Left kidney (tissue), 8 donors: ENCODE measurements at places on chromosomes 5 and 9. TPM values are rescaled to one million over a fixed set of nuclear protein-coding genes. Genes with fewer than 3 reads are reported as not detected.

DNA sequence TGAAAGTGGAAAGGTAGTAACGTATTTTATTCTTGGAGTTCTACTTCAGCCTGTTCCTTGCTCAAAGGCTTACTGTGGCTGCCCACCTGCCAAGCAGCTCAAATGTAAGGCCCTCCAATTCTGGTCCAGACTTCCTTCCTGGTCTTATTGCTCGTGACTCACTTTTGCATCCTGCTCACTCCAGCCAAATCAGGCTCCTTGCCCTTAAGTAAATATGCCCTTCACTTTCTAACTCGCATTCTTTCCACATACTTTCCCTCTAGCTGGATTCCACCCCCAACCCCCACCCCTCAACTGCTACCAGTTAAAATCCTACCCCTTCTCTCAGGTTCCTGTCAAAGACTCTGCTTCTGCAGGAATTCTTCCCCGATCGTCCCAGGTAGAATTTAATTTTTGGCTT is 96.6 kb downstream of the GALNT10 start:
- no peak for DNase-seq

DNA sequence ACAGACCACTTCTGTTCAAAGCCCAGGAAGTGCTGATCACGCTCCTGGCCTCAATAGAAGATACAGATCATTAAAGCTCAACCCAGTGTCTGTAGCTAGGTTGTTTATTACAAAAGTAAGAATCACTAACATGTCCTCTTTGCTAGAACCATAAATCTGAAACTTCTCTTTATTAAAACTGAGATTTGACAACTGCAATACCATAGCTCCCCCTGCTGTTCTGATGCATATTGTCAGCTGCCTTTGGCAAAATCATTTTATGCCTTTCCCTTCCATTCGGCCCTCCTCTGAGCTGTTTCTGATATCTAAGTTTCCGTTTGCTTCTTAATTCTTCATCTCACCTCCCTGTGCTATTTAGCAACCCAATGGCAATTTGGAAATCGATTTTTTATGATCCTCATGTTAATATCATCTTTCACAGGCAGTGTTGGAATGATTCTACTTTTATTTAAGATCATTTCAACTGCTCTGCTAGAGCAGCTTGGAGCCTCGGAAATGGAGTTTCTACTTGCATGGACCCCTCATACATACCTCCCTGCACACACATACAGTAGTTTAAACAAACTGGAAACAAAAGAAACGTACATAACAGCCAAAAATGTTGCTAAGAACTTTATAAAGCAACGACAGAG is 998.8 kb downstream of the MAT2B start:
- DNase-seq, result peak; percentile 73

GRCh38 chr9:80797831-80798688 is 891.3 kb downstream of the TLE1 start:
- peak; percentile 80 for DNase-seq

- no peak for DNase-seq
These were observed 205.0 kb downstream of the DOCK8 start for GRCh38 chr9:419571-420171.

DNA sequence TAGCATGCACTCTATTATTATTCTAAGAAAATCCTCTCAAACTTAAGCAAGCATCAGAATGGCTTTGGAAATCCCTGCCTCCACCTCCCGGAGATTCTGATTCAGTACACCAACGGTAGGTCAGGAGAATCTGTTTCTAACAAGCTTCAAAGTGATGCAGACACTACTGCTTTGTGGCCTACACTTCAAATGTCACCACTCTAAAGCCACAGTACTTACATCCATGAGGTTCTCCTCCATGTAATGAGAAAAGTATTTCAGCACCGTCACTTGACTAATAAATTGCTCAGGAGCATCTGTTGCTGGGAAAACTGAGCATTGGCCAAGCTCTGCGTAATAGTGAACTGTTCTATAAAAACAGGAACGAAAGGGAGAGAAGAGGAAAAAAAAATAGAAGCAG is 4.8 kb downstream of the PLK2 start:
- DNase-seq, result no peak

Gene PROB1
- 2.4 TPM for polyA plus RNA-seq

GRCh38 chr9:68964102-68964541 is 49.8 kb downstream of the PRKACG start:
- DNase-seq, result no peak

Gene HSD17B3
- polyA plus RNA-seq, result 1.4 TPM

DNA sequence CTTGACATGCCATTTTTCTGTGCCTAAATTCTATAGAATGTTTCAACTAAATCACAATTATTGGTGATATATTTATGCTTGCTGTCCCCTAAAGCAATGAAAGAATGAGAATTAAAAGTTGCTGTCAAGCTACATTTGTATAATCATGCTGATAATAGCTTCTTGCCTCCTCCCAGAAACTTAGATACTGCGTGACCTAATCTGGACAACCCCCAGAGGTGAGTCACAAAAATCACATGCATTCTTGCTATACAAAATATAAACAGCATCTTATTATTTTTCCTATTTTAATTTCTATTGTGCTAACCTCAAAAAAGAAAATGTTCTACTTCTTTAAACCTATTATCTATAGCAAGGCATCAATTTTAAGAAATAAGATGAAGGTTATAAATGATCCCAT is 995.8 kb upstream of the ACO1 start:
- no peak for DNase-seq

DNA sequence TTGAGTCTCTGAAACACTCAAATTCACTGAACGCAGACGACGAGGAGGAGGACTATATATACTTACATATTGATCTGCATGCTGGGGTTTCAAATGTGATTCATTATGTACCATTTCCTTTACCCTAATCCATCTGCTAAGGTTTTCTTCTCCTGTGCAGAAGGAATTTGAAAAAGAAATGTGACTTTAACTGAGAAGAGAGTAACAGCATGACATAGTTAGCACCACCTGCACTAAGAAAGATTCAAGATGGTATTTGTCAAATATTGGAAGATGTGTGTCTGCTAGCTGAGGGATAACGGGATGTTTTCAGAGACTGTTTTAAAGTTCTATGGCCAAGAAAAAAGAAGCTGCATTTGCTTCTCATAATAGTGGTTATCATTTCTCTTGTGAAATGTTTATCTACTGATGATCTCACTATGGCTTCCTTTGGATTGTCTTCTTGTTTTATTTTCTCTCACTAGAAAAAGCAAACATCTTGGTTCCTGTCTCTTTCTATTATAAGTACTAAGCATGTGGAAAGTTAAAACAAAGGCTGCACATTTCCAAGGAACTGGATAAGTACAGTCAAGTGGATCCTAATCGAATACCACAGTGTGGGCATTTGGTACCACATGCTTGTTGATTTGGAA is 89.8 kb upstream of the TLE4 start:
- no peak for DNase-seq

Gene PAPPA
- 3.5 TPM for polyA plus RNA-seq

GRCh38 chr9:4380406-4380805 is 80.5 kb upstream of the GLIS3 start:
- no peak for DNase-seq

GRCh38 chr5:149609640-149610219 is 28.4 kb downstream of the ARHGEF37 start:
- no peak for DNase-seq

- no peak for DNase-seq
These were observed 92.1 kb downstream of the TLE4 start for GRCh38 chr9:79663878-79664277.

- DNase-seq, result no peak
These were observed 1.1 kb upstream of the TLX3 start for GRCh38 chr5:171307789-171308452.

- DNase-seq, result no peak
These were observed 15.5 kb downstream of the PCDHB15 start for GRCh38 chr5:141260458-141261237.

- no peak for DNase-seq
These were observed 47.0 kb upstream of the ZNF169 start for GRCh38 chr9:94212091-94212490.

DNA sequence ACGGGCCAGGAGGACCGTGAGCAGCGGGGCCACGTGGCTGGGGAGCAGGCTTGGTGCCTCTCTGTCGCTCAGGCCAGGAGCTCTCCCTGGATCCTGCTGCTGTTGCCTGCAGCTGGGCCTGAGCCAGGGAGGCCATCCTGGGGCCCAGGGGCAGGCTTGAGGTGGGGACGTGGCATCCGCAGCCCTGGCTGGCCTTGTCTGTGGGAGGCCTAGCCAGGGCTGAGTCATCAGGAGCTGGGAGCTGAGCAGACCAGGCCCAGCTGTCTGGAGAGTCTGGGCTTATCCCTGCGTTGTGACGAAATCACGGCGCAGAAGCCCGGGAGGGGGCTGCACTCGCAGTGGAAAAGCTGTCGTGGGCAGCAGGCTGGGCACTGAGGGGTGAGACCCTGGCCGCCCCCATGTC is 138.8 kb upstream of the COL5A1 start:
- no peak for DNase-seq

GRCh38 chr5:59656351-59657254 is 236.9 kb downstream of the PDE4D start:
- no peak for DNase-seq

Gene PTGER4
- 10.3 TPM for polyA plus RNA-seq

- DNase-seq, result no peak
These were observed 26.9 kb upstream of the EXOC3 start for GRCh38 chr5:415928-416635.

DNA sequence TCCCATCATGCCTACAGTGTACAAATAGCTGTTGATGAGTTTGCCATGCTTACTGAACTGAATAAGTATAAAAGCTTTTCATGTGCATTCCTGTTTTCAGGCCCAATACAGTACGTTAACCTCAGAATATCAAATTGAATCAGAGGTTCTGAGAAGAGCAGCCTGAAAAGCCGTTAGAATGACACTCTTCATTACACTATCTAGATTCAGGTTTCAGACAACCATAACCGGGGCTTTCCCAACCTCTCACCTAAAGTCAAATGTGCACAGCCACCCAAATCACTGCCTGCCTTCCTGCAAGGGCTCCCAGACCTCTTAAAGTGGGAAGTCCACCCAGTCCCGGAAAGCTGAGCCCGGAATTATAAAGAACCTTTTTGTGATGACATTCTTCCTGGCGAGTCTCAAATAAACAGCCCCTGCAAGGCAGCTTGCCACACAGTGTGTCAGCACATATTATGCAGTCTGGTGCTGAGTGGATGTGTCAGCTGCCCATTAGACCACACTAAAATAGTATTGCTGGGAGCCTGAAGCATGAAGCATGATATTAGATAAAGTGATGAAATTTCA is 245.8 kb downstream of the TLE4 start:
- no peak for DNase-seq

- no peak for DNase-seq
These were observed 383.7 kb upstream of the TRPC7 start for GRCh38 chr5:136749016-136749415.

GRCh38 chr9:134213508-134213850 is 49.1 kb upstream of the RNU6ATAC start:
- DNase-seq, result no peak

- DNase-seq, result no peak
These were observed 23.0 kb downstream of the RNF145 start for GRCh38 chr5:159186319-159186718.

DNA sequence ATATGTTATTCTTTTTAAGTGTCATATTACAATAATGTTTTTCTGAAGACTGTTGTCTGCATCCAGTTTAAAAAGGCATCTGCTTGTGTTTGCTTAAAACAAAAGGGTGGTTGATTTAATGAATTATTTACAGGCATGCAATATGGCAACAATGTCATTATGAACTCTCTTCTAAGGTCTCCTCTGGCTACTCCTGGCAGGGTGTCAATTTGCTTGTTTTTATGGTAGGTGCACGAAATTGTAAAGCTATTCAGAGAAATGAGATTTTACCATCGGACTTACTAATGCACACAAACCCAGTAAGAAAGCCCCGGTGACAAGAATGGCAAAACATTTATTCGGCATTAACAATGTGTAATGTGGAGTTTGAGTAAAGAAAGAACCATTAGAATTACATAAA is 539.8 kb upstream of the ZNF608 start:
- DNase-seq, result no peak

Gene LCP2
- 3.9 TPM for polyA plus RNA-seq

DNA sequence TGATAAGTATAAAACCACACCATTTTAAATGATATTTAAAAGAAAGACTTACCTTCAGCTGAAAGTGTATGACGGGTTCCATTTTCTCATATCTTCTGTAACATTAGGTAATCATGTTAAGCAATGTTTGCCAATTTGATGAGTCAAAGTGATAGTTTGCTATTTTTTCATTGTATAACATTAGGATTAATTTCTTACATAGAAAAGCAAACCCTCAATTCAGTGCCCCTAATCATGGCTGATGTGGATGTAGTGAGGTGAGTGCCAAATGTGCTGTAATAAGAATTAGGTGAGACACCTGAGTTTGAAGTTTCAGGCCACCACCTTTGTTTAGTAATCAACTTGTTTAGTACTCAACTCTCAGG is 68.0 kb downstream of the UNC13B start:
- no peak for DNase-seq

DNA sequence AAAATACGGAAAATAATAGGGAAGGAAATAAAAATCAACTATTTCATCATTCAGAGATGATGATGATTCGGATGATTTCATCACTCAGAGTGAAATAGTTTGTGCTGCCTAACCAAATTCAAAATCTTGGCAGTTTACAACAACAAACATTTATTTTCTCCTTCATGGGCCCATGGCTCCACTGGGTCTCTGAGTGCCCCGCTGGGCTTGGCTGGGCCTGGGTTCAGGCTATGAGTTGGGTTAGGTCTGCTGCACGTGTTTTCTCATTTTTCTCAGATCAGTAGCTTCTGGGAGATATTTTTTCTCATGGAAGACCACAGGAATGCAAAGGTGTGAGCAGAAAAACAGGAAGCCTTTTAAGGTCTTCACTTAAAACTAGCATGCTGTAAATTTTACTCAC is 24.0 kb upstream of the F2RL1 start:
- no peak for DNase-seq

DNA sequence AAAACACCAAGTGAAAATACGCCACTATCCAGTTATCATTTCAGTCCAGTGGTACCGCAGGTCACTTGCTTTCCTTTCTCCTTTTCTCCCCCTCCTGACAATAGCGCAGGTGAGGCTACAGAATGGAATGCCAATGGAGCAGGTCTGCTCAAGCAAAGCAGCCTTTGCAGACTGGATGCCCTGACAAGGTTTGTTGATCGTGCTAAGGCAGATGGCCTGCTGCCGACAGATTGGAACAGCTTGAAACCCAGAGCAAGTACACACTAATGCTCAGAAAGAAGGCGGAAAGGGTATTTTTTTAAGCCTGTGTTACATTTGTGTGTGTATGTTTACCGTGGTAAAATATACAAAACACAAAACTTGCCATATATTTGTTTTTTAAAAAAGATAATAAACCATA is 19.4 kb downstream of the SPACA9 start:
- no peak for DNase-seq

DNA sequence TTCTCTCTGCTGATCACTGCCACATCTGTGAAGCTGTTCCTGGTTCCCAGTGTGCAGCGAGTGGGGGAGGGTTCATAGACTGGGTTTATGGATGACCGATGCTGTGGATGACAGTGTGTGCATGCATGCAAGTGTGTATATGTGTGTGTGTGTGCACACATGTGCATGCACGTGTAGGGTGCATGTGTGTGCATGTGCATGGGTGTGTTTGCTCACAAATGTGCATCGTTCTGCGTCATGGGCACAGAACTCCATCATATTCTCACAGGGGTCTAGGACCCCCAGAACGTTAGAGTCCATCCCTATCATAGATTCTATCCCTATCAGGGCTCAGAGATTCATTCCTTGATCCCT is 134.0 kb downstream of the PHF2 start:
- DNase-seq, result no peak
